ENCODE measurements at places on chromosomes 6 and 20. TPM values are rescaled to one million over a fixed set of nuclear protein-coding genes. Genes with fewer than 3 reads are reported as not detected.

Gene BMP2
- total RNA-seq: not detected

Gene SOX4
- 0.20 TPM for total RNA-seq

Gene CRISP3
- not detected for total RNA-seq

Gene CDS2
- total RNA-seq: 67.4 TPM

Gene TNNC2
- not detected for total RNA-seq

Gene GSTA1
- total RNA-seq: not detected

Gene RBPJL
- total RNA-seq: not detected

Gene ARFGAP1
- 82.0 TPM for total RNA-seq

Gene MAD2L1BP
- total RNA-seq: 41.8 TPM

Gene SPDEF
- not detected for total RNA-seq
